ENCODE measurements at places on chromosomes 13 and 19. TPM values are rescaled to one million over a fixed set of nuclear protein-coding genes. Genes with fewer than 3 reads are reported as not detected.

- peak; percentile 66 for DNase-seq
Observed at GRCh38 chr19:45767881-45768654, 984 bp downstream of the SIX5 start.

- no peak for DNase-seq
Observed at GRCh38 chr13:39415008-39415802, 187.8 kb downstream of the LHFPL6 start.

DNA sequence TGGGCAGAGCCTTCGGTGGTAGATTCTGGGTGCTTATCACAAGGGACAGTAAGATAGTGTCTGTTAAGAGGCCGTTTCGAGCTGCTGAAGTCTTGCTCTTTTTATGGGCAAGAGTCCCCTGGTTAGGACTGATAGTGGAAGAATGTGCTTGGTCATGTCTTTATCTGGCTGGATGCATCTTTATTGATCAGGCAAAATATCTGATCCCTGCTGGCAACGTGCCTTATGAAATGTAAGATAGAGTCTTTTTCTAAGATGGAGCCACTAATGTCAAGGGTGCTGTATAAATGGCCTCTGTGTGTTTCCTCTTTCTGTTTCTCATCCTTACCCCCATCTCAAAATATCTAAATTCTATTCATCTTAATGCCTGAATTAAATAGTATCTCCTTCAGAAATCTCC is 53.3 kb downstream of the MYO16 start:
- DNase-seq, result no peak

DNA sequence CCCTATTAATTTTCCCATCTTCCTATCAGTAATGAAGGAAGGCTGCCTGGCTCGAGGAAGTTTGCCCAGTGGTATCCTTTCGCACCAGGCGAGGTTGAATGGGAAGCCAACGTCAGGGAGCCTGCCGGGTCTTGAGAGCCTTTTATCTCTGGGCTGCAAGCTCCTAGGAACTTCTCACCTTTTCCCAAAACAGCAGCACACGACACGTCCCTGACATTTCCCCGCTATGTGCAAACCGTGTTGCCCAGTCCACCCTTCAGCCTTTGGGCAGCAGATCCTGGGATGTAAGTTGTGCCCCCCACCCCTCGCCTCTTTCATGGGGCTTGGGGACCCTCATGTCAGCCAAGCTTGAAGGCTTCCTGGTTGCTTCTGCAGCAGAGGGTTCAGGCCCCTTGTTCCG is 179.1 kb downstream of the ZNF536 start:
- DNase-seq, result no peak

DNA sequence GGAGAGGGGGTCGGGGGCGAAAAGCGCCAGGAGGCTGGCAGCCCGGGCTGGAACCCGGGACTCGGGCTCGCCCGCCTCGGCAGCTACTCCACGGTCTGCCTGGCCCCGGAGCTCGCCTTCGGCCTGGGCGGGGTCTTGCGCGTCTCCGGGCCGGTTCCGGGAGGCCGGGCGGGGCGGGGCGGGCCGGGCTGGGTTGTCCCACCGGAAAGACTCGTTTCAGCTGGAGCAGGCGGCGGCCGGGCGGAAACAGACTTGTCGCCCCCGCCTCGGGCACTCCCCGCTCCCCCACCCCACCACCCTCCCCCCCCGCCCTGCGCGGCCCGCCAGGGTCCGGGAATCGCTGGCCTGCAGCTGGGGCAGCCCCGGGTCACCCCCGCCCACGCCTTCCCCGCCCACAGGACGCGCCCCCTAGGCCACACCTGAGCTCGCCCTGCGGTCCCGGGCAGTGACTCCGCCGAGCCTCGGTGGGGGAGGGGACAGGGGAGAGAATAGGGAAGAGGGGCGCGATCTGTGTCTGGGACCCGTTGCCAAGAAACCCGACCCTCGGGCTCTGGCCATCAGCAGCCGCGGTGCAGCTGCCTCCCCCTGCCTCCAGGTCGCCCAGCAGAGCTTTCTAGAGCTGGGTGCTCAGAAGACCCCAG is 109.4 kb downstream of the KCTD15 start:
- DNase-seq, result peak; percentile 36

- DNase-seq, result no peak
Observed at GRCh38 chr19:17314007-17314593, 4.7 kb downstream of the DDA1 start.

The ZNF559 gene
- total RNA-seq, result 29.6 TPM
